Left hindlimb (tissue), 1 donor: ENCODE measurements at places on chromosomes 2 and 18.

GRCh38 chr2:112788653-112789052 lies 4.4 kb upstream of the IL1A start:
- no peak for DNase-seq

- DNase-seq: no peak
These were observed 5.6 kb downstream of the METTL5 start for GRCh38 chr2:169819106-169819505.

DNA sequence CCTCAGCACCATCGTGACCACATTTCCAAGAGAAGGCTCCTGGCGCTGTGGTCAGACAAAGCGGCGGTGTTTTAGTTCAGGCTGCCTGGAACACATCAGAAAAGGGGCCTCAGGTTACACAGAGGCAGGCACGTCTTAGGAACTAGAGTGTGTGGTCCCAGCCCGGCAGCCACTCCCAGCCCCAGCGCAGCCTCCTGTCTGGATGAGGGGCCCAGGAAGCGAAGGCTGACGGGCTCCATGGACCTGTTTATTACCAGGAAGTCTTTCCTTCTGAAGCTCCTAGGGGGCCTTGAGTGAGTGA lies 10.0 kb upstream of the GPR55 start:
- no peak for DNase-seq

DNA sequence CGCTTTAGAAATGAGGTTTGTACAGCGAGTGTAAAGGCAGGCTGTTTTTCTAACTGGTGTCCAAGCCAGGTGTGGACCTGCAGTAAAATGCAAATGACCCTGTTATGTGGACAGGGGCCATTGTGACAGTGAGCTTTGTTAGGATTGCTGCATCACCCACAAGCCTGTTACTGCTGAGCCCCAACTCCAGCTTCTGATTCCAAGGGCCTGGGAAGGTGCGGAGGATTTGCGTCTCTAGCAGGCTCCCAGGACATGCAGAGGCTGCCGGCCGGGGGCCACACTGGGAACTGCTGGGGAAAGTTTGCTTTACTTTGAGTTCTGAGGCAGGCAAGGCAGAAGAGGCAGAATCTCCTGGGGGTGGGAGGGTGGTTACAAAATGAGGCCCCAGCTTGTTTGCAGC lies 164.1 kb downstream of the GLI2 start:
- DNase-seq: no peak
